ENCODE measurements at places on chromosomes 7 and 10.

DNA sequence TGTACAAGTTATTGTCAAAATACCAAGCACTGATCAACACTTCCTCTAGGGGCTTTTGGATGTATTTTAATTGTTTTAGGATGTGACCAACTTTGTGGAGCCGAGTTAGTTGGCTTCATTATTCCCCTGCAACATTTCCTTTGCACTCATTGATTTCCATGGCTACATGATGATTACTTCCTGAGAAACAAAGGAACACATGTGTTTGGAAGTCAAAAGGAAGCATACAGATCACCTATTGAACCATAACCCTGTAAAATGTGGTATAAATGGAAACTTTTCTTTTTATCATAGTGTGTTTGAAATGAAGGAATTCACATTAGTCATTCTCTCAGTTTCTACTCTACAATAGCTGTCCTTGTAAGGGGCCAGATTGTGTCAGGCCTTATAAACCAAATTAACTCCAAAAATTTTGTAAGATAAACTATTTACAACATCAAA is 32.2 kb upstream of the EXOC6 start:
- DNase-seq = no peak

DNA sequence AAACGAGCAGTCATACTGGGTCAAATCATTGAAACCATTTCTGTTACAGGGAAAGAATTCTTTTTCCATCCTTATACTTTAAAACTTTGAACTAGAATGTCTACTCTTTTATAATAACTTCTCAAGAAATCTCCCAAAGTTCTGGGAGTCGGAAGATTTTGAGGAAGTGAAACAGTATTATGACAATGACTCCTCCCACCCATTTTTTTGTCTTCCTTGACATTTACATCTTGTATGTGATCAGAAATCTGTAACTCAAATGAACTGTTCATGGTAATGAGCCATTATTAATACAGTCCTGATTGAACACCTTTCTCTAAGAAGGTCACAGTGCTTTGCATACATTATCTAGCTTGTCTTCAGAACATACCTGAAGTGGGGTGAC is 227.4 kb downstream of the CELF2 start:
- no peak for DNase-seq

DNA sequence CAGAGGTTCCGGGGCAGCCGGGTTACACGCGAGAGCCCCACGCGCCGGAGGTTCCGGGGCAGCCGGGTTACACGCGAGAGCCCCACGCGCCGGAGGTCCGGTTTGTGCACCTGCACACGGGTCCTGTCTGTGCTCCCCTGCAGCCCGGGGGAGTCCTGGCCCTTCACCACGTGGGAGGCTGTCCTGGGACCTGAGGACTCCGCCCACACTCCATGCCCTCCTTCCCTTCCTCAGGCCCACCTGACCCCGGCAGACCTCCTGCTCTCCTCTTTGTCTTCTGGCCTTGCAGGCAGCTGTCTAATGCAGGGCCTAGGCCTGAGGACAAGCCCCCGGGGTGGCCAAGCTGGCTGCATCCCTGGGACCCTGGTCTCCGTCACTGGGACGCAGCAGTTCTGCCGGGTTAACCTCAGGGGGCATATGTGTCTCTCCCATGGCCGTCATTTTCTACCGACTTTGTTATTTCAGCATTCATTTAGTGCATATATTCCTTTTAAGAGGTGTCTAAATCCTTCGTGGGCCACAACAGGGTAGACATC is 374.6 kb downstream of the DNAJB6 start:
- no peak for DNase-seq

DNA sequence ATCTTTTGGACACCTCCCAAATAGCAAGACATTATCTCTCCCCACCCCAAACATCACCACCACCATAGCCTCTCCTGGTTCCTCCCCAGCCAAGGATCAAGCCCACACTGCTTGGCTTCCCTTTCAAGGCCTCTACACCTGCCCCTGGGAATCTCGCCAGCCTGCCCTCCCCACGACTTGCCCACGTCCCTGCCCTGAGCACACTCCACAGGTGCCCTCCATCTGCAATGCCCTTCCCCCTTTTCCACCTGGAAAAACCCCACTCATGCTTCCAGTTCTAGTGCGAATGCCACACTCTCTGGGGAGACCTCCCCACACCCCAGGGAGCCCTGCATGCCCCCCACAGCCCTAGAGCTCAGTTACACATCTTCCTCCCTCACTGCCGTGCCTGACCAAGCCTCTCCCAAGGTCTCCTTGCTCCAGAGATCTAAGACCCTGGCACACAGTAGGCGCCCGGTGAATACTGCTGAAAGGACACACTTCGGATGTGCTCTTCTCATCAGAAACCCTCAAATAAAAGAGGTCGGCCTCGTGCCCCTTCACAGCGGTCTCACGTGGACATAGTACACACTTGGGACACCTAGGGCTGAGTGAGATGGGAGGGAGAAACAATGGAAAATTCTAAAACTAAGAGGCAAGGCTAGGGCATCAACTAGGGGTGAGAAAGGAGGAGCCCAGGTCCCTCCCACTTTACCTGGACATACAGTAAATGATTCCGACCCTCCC is 91.4 kb downstream of the DLG5 start:
- DNase-seq = no peak

DNA sequence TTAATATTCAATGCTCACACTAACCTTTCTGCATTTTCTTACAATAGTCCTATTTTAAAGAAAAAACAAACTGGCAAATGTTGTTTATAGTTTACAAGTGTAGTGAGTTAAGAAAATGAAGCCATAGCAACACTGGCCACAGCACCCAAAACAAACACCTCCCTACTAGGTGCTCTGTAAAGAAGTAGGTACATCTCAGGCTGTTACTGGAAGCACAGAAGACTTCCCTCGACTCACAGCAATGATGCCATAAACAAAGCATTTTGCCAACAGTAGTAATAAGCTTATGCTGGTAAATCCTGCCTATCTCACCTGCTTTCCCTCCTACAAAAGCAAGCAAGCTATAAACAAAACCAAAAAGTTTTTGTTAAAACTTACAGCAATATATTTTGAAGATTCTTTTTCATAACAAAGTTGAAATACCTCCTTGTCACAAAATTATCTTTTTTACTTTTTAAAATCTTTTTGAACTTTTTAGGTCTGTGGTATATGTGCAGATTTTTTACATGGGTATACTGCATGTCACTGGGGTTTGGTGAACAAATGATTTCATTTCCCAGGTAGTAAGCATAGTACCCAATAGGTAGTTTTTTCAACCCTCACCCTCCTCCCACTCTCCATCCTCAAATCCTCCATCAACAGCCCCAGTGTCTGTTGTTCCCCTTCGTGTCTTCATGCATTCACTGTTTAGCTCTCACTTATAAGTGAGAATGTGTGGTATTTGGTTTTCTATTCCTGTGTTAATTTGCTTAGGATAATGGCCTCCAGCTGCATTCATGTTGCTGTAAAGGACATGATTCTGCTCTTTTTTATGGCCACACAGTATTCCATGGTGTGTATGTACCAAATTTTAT is 28.4 kb downstream of the COA1 start:
- no peak for DNase-seq

- DNase-seq = no peak
These were observed 27.1 kb downstream of the PRF1 start for GRCh38 chr10:70575486-70575873.

DNA sequence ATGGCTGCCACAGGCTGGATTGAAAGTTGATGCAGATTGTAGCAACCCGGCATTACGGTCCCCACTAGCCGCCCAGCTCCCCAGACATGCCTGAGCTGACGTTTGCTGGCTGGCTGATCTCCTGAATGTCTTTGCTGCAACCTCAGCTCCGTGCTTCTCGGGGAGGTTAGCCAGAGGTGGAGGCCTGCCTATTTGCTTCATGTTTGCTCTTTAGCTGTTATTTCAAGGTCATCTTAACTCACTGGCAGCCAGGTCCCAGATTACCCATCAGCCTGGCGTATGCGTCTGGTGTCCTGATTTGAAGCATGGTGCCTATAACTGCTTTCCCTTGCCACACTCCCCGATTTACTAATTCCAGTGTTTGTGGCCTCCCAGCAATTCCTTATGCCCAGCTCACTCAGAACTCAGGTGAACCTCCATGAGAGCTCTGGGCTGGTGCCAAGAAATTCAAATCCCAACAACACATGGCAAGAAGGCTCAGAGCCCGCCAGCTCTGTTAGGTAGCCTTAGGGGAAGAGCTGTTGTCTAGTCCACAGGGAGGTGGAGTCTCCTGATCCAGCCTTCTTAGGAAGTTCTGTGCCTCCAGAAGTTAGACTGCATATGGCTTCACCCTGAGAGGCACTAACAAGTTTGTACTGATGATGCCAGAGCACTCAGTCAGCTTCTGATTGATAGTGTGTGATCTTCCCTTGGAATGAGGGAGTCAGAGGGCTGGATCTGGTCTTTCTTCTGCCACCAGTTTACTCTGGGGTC is 69.7 kb upstream of the EXOC4 start:
- no peak for DNase-seq

GRCh38 chr10:121088524-121088923 is 237.4 kb downstream of the WDR11 start:
- peak; percentile 46 for DNase-seq

GRCh38 chr7:29556405-29557195 is 7.0 kb upstream of the PRR15 start:
- DNase-seq = no peak

GRCh38 chr7:23713285-23714149 is 3.5 kb downstream of the STK31 start:
- peak; percentile 24 for DNase-seq

GRCh38 chr10:30047430-30047829 is 12.0 kb downstream of the JCAD start:
- DNase-seq = no peak

DNA sequence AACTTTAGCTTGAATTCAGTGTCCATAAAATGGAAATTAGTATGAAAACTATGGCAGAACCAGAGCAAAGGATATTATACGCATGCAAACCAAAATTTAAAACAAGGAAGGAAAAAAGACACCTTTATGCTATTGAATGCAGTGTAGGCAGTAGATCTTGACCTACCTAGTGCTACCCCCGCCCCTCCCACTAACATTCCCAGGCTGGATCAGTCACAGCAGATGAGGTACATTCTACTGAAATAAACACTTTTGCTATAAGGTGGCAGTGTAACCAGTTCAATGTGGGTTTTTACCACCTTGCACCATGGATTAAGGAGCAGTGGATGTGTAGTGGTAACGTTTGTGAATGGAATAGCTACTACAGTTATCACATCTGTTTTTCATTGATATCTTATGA is 27.9 kb downstream of the SRI start:
- DNase-seq = no peak

DNA sequence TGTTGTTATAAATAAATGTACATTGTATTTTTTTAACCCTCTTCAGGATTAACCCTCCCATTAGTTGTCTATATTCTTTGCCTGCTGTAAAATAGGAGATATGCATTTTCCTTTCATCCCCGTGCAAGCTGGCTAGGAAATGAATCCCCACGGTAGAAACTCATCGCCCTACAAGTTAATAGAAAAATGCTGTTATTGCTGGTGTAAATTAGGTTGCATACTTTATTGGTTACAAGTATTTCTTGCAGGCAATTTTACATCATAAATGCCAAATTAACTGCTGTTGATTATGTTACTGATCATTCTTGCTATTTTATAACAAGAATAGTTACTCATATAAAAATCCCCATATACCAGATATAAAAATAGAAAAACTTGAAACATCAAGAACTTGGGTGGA is 454.2 kb upstream of the KLF6 start:
- no peak for DNase-seq

- DNase-seq = peak; percentile 73
These were observed 5.9 kb upstream of the SUN1 start for GRCh38 chr7:826230-826917.

GRCh38 chr10:125953778-125954385 is 57.5 kb downstream of the FANK1 start:
- DNase-seq = no peak

Data from eye (tissue), 1 donor.